ENCODE measurements at places on chromosomes 1 and 21. TPM values are rescaled to one million over a fixed set of nuclear protein-coding genes. Genes with fewer than 3 reads are reported as not detected.

- no peak for DNase-seq
Observed at GRCh38 chr1:24827379-24828135, 82.3 kb downstream of the CLIC4 start.

DNA sequence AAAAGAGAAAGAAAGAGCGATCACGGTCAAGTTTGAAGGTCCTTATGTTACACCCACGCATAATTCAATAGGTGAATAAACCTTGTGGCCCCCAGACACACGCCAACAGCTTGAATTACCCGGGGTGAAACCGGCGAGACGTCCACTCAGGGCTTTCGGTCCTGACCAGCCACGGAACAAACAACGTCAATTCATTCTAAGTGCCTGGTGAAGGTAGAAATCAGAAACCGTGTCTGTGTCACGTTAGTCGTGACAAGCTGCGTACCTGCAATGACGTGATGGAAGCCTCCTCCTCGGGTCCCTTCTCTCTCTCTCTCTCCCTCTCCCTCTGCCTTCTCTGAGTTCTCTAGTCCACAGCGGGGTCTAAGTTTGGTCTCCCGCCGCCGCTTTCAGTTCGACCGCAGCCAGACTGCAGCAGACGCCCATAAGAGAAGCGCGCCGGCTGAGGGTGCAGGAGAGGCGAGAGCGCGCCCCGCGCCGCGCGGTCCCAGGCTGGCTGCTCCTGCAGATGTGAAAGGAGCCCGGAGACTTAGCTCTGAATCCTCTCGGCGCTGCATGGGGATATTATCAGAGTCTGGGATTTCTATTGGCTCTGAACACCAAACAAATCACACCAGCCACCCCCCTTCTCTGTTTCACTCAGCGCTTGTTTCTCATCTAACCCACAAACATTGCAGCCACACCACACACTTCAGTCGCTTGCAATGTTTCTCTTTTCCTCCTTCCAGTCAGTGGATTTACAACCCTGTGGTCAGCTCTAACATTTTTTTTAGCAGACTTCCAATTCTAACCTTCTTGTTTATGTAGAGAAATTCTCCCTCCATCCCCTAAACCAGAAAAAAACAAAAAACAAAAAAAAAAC is at the start of gene GREM2:
GREM2 (minus strand) TSS at position 537 of the 862 bp plus-strand sequence. CDS start 118,680 bp downstream, outside the sequence.
- DNase-seq: peak; percentile 15

- DNase-seq: no peak
Observed at GRCh38 chr21:35648512-35648911, 411.8 kb downstream of the SETD4 start.

DNA sequence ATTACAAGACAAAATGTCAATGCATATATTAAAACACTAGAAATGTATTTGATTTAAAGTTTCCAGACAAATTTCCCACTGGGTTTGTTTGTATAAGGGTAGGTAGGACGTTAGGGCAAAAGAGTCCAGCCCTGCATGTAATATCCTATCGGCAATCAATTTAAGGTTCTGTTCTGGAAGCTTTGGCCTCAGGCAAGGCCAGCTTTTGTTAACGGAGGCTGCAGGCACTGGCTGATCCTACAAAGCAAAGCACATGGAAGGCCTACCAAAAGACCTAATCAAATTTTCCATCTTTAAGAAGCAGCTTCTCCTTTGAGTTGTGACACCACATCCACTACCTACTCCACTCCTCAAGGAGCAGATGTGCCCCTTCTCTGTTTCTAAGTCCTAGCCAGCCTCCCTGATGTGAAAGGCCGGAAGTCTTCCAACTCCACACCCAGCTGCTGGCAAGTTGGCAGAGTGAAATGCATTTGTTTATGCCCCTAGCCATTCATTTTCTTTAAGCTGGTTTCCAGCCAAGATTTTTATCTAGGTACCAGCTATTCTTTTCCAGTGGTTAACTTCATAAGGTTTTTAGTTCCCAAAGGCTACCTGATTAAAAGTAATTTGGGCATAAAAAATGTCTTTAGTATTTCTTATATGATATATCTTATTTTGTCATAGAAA is 452.6 kb downstream of the PTBP2 start:
- DNase-seq: peak; percentile 38

Gene NEGR1
- under 0.01 TPM for total RNA-seq

Data from dermis blood vessel endothelial cell (primary cell).